ENCODE measurements at places on chromosomes 7 and 10.

DNA sequence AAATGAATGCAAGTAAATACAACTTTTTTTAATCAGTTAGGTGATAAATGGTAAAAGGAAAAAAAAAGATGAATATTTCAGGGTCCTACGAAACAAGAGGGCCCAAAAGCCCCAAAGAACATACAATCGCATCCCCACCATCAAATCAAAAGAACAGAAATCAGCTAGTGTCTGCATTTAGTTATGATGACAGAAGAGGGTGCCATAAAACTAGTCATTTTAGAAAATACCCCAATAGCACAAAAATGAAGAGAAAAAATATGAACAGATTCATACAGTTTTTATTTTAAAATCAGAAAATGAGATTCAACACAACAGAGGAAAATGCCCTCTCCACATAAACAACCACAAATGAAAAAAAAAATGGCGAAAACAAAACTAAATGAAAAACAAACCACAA lies 905.5 kb downstream of the REEP3 start:
- no peak for DNase-seq

DNA sequence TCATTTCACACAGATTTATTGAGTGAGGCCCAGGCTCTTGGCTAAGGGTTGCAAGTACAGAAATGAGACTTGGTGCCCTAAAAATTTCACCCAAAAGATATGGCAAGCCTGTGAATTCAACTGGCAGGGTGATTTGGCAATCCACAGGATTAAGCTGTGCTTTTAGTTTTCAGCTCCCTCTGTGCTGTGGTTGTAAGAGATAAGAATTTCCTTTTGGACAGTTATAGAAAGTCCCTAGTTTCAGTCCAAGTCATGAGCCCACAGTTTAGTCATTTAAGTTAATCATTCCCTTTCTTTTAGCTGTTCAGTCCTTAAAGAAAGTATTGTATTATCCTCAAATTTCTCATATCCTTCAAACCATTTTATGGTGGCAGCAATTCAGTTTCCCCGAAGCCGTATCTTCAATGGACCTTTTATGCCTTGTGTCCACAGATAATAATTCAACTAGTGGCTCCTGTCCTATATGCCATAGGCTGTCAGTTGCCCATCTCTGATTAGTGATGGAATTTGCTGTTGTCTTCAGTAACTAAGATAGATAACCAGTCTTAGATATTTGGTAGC lies 73.4 kb upstream of the NAMPT start:
- no peak for DNase-seq

DNA sequence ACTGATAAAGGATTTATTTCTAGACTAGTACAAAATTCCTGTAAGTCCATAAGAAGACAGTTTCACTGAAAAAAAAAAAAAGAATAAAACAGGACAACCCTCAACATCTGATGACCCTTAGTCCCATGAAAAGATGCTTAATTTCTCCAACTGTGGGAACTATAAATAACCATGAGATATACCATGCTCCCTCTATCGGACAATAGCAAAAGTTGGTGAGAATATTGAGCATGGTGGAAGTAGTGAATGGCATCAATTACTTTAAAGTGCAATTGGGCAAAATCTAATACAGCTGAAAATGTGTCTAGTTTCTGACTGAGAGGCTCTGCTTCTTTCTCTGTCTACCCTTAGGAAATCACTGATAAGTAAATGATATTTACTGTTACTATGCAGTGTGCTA lies 348.8 kb downstream of the SUGCT start:
- DNase-seq = no peak

DNA sequence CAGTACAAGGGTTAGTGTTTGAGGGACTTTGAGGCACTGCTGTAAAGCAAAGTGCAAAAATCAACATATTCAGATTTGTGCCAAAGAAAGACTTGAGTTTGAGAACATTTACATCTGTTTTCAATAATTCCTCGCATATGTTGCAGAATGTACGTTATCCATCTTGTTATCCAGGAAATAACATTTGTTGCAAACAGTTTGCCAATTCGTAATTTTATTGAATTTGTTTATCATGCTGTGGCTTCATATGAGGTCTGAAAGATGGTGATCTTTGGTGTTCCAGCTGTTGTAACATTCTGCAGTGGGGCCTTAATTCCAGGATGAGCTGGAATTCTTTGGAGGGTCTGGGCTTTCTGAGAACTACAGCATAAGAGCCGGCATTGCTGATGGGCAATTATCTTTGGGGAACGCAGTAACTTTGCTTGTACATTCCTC lies 396.2 kb downstream of the LRMDA start:
- no peak for DNase-seq

DNA sequence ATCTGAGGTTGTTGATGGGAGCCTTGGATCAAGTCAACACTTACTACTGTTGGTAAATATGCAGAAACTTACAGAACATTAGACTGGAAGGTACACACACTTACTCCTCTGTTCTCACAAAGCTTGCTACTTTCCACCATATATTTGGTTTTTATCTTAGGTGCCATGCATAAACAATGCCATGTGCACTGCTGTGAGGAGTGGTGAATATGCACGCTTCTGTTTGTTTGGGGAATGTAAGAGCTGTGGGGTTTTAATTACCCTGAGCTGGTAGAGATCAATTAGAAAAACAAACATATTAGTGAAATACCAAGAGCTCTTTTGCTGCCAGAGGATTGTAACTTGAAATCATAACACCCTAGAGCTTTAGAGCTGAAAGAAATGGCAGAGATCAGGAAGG lies 79.8 kb upstream of the ARID5B start:
- DNase-seq = no peak

DNA sequence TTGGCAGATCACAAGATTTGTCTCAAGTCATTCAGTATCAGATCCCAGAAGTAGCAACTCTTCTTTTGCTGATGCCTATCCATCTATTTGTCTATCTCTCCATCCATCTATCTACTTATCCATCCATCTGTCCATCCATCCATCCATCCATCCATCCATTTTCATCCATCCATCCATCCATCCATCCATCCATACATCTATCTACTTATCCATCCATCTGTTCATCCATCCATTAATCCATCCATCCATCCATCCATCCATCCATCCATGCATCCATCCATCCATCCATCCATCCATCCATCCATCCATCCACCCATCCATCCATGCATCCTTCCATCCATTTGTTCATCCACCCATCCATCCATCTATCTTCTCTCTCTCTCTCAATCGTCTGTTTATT lies 142.7 kb downstream of the PFKFB3 start:
- no peak for DNase-seq

Data from H9 (cell line).